ENCODE measurements at places on chromosomes 2 and 18. TPM values are rescaled to one million over a fixed set of nuclear protein-coding genes. Genes with fewer than 3 reads are reported as not detected.

The ZNF521 gene
- 27.2 TPM for total RNA-seq

DNA sequence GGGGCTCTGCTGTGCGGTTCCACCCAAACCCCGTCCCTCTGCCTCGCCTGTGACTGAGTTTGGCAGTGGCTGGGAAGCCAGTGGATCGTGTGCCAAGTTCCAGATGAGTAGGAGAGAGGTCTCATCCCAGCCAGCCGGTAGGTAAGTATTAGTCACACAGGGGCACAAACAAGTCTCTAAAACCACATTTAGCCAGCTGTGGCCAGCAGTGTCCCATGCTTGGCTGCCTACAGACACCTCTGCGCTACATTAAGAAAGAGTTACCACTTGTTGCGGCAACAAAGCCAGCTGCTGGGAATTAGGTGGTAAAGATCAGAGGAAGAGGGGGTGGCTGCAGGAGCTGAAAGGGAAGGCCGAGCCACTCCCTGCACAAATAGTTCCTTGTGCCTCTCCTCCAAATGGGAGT is 81.2 kb downstream of the GATA6 start:
- no peak for DNase-seq

GRCh38 chr2:28610583-28611201 is 114.8 kb downstream of the PLB1 start:
- DNase-seq = peak; percentile 75

The PCARE gene
- total RNA-seq = 0.32 TPM

DNA sequence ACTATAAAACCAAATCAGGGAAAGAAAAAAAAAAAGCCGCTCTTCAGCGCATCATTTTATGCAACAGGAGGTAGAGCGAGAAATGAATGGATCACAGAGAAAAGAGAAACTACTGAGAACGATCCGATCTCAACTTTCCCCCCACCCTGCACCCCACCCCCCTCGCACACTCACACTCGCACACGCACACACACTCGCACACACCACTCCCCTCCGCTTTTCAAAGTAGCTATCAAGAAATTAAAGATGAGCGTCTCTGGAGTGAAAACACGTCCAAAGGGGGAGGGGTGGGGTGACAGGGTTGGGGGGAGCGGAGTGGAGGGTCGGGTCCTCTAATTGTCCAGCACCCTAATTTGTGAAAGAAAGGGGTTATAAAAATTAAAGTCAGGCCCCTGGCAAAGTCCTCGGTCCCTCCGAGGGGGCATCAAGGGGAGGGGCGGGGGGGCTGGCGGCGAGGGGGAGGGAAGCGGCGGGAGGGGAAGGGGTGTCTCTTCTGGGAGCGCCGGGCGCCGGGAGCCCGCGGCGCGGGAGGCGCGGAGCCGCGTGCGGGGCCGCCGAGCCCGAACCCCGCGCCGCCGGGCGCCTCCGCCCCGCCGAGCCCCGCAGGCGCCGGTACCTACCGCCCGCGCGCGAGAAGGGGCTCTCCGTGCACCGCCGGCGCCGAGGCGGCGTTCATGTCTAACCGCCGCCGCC is 428 bp downstream of the TCF4 start:
- peak; percentile 42 for DNase-seq

The RUFY4 gene
- not detected for total RNA-seq

The WDR75 gene
- total RNA-seq = 45.2 TPM

- no peak for DNase-seq
Observed at GRCh38 chr2:138823666-138824065, 43.5 kb upstream of the NXPH2 start.

DNA sequence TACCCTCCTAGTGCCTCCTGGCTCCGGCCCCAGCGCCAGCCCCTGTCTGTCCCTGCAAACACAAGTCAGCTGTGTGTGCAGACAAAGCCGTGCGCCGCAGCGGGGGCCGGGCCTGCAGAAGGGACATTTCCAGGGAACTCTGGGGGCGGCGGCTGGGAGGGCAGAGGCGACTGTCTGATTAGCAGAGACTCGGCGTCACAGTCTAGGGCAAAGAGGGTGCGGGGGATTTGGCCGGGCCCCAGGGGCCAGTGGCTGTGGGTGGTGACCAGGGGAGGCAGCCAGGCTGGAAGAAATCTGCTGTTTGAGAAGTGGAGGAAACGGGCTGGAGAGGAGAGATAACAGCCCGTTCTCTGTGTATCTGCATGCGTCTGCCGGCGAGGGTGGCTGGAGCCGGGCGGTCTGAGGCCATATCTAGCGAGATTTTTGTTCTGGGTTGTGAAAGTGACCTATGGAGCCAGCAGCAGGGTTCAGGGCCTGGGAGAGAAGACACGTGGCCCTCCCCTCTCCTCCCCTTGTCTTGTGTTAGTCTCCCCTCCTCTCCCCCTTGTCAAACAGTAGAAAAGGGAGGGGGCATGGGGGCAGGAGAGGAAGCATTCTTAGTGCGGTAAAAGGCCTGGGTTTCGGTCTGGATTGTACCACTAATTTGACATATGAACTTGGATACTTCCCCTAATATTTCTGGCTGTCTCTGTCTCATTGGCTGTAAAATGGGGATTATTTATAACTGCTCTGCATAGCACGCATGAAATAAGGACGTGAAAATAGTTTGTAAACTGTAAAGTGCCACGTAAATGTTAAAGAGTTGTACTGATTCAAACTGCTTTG is 169.4 kb downstream of the SMAD7 start:
- DNase-seq = no peak

- DNase-seq = peak; percentile 86
Observed at GRCh38 chr2:166539340-166540162, 45.5 kb upstream of the SCN7A start.

DNA sequence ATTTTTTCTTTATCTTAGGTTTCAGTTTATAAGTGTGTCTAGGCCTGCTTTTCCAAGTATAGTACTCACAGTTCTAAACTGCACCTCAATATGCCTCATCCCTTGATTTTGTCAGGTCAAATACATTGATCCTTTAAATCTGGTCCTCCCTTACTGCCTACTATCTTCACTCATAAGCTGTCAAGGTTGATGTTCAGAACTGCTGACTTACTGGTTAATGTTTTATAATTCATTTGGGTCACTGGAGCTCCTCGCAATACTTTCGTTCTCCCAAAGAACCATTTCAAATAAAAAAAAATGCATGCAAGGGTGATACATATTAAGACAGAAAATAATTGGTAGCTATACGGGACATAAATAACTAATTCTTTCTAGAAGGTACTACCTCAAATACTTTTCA is 41.3 kb upstream of the MARCHF7 start:
- no peak for DNase-seq

DNA sequence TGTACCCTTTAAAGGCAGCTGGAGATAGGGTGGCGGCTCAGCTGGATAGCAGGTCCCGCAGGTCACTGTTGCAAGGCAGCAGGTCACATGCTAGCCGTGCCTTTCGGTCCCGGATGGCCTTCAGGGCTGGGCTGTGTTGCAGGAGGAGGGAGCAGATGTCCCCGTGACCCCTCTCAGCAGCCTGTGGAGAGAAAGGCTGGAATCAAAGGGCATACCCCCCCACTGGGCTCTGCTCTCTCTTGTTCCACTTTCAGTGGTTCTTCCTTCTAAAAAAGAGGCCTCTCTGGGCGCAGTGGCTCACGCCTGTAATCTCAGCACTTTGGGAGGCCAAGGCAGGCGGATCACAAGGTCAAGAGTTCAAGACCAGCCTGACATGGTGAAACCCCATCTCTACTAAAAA is 4.4 kb upstream of the ANKRD23 start:
- no peak for DNase-seq

DNA sequence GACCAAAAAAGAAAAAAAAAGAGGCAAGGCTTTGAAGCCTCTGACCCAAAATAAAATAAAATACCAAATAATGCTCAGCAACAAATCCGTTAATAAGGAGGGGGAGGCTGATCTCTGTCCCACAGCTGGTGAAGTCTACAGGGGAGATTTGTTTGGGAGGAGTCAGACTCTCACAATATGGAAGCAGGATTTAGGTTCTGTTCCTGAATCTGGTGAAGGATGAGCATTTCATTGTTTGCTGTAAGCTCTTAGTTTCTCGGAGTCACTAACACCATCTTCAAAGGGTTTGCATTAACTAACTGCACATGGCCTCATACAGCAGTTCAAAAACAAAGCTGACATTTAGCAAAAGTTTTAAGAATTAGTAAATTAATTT is 339.4 kb upstream of the TNP1 start:
- no peak for DNase-seq
